ENCODE measurements at places on chromosomes 6 and 20. TPM values are rescaled to one million over a fixed set of nuclear protein-coding genes. Genes with fewer than 3 reads are reported as not detected.

Gene REM1
- 1.7 TPM for total RNA-seq

Gene TRAM2
- total RNA-seq: 40.6 TPM

DNA sequence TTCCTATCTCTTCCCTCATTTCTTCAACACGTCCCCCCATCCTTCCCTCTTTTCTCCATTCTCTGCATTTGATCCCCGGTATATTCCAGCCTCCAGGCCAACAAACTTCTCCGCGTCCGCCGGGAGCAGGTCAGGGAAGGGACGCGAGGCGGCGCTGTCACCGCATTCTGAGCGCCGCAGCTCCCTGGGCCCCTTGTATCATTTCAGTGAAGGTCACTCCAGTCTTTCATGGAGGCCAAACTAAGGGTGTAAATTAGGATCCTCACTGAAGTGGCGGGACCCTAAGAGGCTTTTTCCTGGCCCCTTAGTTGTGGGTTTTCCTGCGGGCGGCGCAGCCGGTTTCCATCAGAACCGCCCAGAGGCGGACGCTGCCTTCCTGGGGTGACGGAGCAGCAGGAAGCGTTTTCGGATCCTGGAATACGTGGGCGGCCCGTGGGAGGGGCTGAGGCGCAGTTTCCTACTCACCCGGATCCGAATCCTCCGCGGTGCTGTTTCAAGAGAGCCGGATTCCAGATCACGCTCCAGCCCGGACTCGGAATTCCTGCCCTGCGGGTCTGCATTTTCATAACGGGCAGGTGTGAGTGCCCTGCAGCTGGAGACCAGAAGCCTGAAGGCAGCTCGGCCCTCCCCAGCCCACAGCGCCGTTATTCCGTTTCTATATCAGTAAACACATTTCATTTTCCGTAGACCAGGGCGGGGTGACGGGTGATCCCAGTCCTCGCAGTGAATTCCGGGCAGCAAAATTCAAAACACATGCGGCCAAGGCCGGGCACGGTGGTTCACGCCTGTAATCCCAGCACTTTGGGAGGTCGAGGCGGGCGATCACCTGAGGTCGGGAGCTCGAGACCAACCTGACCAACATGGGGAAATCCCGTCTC lies 3.6 kb upstream of the MICA start:
- H3K36me3 ChIP-seq: peaks cover 2% of the 10 kb centered on the region
- DNase-seq: peak; percentile 92
- peaks cover 74% of the 10 kb centered on the region for H3K4me1 ChIP-seq
- peak overlapping the region; percentile 63 for H3K4me3 ChIP-seq
- peak overlapping the region; percentile 97 for H3K27ac ChIP-seq

DNA sequence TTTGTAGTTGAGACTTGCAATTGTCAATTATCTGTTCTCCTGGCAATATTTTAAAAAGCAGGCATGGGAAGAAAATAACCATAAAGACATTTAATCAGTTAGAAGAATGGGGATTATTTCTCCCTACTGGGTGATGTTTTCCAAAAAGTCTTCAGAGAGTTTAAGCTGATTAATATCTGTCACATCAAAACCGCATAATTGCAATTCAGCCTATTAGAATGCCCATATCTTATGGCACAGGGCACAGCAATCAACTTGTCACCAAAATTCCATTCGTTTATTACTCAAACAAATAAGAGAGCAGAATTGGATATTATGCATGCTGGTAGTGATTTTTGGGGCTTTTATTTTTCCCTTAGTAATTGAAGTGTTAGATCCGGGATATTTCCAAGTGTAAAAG lies 218.7 kb downstream of the RNF144B start:
- no peaks in the 10 kb centered on the region for H3K27me3 ChIP-seq
- H3K27ac ChIP-seq: no peak overlapping the region
- no peaks in the 10 kb centered on the region for H3K4me1 ChIP-seq
- no peak for DNase-seq

Gene SIRPB2
- total RNA-seq: 42.1 TPM

DNA sequence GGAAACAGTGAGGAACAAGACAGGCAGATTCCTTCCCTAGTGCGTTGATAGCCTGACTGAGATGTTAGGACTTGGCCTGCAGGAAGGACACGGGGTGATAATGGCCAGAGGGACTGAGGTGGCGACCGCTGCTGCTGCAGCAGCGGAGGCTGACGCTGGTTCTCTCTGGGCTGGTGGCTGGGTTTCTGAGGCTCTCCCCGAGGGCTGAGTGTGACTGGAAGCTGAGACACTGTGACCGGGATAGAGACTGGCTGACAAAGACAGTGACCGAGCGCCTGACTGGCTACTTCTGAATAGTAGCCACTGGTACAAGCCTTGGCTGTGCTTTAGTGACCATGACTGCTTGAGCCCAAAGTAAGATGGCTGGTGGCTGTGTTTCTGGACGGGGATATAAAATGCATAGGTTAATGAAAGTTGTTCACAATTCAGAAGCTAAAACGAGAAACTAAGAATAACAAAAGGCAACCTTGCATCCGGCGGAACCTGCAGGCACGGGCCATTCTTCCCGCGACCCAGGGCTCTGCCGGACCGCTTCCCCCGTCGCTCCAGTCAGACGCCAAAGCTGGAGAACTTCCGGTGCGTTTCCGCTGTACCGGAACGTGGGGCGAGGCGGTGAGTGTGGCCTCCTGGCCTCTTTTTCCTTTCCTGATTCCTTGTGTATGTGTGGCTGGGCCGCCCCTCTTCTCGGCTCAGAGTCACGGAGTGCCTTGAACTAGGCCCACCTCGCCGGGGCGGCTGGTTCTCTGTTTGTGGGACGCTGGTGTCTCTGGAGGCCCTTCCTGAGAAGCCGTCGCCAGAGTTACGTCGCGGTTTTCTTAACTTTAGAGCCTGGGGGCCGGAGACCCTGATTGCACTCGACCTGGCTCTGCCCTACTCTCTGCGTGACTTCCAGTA lies at the start of gene AAR2:
Gene AAR2, plus strand, starts transcription at position 587 of the 894 bp plus-strand sequence. CDS start 3,391 bp downstream, outside the sequence.
- H3K4me1 ChIP-seq: peaks cover 23% of the 10 kb centered on the region
- H3K27ac ChIP-seq: peak within 1 kb of the TSS; percentile 78
- peaks cover 19% of the 10 kb centered on the region for H3K36me3 ChIP-seq
- no peaks in the 10 kb centered on the region for H3K27me3 ChIP-seq
- DNase-seq: peak; percentile 93

DNA sequence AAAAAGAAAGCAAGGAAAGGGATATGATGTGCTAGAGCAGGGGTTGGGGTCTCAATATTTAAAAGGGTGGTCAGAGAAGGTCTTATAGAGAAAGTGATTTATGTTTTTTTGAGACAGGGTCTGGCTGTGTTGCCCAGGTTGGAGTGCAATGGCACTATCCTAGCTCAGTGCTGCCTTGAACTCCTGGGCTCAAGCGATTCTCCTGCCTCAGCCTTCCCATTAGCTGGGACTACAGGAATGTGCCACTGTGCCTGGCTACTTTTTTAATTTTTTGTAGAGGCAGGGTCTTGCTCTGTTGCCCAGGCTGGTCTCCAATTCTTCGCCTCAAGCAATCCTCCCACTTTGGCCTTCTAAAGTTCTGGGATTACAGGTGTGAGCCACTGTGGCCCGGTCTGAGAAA lies 433.3 kb downstream of the CDC5L start:
- H3K4me3 ChIP-seq: no peak overlapping the region
- H3K4me1 ChIP-seq: no peaks in the 10 kb centered on the region
- H3K27ac ChIP-seq: no peak overlapping the region
- H3K27me3 ChIP-seq: no peaks in the 10 kb centered on the region

DNA sequence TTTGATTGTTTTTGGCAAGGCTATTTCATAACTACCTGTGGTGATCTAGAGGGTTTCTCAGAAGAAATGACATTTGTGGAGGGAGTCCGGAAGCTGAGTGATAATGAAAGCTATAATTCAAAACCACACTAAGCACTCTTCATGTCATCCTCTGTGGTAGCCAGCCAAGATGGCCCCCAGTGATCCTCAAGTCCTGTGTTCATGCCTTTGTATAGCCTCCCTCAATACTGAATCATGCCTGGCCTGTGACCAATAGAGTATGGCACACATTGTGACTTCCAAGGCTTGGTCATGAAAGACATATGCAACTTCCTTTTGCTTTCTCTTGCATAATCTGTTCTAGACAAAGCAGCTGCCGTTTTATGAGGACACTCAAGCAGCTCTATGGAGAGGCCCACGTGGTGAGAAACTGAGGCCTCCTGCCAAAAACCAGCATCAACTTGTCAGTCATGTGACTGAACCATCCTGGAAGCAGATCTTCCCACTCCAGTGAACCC lies 12.8 kb upstream of the DNAAF9 start:
- no peaks in the 10 kb centered on the region for H3K27me3 ChIP-seq
- DNase-seq: no peak
- peak overlapping the region; percentile 3 for H3K27ac ChIP-seq
- no peaks in the 10 kb centered on the region for H3K36me3 ChIP-seq

Gene CLIC5
- total RNA-seq: 65.0 TPM

Gene KCNS1
- not detected for total RNA-seq

DNA sequence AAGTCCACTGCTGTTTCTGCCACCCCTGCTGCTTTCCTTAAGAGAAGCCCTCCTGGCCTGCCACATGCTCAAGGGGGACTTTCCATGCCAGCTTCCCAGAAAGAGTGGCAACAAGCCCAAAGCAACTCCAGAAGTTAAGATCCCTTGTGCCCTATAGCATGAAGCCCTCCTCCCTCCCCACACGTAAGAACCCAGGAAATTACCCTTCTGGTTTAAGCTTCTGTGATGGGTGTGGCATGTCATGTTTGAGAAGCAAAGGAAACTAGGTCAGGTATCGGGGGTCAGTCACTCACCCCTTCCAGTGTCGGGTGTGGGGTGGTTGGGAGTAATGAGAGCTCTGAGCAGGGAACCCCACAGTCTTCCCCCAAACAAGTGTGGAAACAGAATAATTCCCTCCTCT lies 196.1 kb downstream of the LRFN2 start:
- H3K36me3 ChIP-seq: no peaks in the 10 kb centered on the region
- H3K27me3 ChIP-seq: no peaks in the 10 kb centered on the region
- no peak overlapping the region for H3K4me3 ChIP-seq
- H3K27ac ChIP-seq: no peak overlapping the region
- DNase-seq: no peak

Gene RAET1E
- 2.0 TPM for total RNA-seq

DNA sequence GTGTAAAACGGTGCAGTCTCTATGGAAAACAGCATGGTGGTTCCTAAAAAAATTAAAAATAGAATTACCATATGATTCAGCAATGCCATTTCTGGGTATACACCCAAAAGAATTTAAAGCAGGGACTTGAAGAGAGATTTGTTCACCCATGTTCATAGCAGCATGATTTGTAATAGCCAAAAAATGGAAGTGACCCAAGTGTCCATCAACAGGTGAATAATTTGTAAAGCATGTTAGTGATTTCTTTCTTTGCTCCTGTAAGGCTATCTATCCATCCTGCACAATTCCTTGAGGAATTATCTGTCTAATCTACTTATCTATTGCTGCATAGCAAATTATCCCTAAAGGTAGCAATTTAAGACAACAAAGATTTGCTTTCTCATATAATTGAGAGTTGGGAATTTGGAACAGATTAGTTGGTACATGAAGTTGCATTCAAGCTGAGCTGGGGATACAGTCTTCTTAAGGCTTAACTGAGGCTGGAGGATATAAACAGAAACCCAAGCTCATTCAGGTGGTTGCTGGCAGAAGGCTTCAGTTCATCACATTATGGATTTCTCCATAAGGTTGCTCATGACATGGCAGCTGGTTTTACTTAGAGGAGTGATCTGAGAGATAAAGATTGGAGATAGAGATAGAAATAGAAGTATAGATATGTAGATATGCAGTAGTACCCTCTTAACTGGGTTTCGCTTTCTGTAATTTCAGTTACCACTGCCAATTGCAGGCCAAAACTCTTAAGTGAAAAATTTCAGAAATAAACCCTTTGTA lies 62.0 kb downstream of the IL22RA2 start:
- no peak overlapping the region for H3K4me3 ChIP-seq
- DNase-seq: no peak
- no peaks in the 10 kb centered on the region for H3K27me3 ChIP-seq
- H3K27ac ChIP-seq: no peak overlapping the region

- peak; percentile 86 for DNase-seq
- H3K4me3 ChIP-seq: no peak overlapping the region
- H3K27ac ChIP-seq: peak overlapping the region; percentile 27
Measured at GRCh38 chr6:12208190-12208589, 82.0 kb upstream of the EDN1 start.

DNA sequence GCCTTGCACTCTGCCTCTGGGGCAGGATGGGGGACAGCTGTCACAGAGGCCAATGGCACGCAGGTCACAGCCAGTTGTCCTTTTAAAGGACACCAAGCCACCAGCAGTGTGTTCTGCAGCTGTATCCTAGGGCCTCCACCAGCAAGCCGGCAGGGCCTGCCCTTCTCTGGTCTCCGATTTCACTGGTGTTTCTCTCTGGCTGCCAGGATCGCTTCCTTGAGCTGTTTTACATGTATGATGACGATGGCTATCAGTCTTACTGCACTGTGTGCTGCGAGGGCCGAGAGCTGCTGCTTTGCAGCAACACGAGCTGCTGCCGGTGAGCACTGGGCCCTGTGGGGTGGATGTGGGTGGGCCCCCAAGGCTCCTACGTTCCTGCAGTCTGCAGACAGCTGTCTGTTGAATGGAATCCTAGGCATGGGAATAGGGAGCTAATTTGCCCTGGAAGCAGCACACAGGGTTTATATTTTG lies 22.7 kb upstream of the MAPRE1 start:
- no peak for DNase-seq
- H3K4me1 ChIP-seq: peaks cover 9% of the 10 kb centered on the region
- no peak overlapping the region for H3K27ac ChIP-seq
- no peaks in the 10 kb centered on the region for H3K27me3 ChIP-seq
- H3K36me3 ChIP-seq: no peaks in the 10 kb centered on the region
- no peak overlapping the region for H3K4me3 ChIP-seq

DNA sequence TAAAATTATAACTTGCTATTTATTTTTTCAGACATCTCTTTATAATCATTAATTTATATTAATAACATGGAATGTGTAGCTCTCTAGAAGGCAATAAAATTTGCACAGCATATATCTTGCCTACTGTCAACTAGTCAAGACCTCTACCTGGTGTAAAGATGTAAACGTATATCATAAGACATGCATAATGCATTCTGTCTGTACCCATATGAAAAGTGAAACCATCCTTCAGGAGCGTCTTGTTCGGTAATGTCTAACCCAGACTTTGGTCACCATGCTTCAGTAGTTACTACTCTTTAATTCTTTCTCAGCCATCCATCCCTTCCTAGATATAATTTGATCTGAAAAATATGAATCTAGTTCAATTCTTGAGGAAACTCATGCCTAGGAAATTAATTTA lies 21.0 kb downstream of the CEP43 start:
- DNase-seq: no peak
- no peaks in the 10 kb centered on the region for H3K4me1 ChIP-seq
- no peak overlapping the region for H3K4me3 ChIP-seq
- H3K36me3 ChIP-seq: peaks cover 14% of the 10 kb centered on the region

Gene BCL2L1
- 109 TPM for total RNA-seq

DNA sequence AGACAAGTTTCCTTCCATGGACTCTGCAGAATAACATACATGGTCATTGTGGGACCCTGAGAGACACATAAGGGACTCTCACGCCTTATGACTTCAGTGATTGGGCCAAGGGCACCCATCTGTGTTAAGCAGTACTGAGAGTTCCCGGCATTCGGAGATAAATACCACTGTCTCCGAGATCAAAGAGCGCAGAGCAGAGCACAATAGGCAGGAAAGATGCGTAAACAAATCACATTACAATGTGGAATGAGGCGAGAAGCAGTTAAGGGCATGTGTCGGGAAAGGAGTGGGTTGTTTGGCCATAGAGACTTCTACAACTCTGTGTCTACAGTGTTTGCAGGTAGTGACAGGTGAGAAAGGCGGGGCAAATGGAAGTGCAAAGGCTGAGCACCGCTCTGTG lies 57.6 kb downstream of the NRSN1 start:
- no peak overlapping the region for H3K4me3 ChIP-seq
- no peak overlapping the region for H3K27ac ChIP-seq
- H3K27me3 ChIP-seq: no peaks in the 10 kb centered on the region
- H3K36me3 ChIP-seq: no peaks in the 10 kb centered on the region
- DNase-seq: no peak
